ENCODE measurements at places on chromosomes 12 and 14. TPM values are rescaled to one million over a fixed set of nuclear protein-coding genes. Genes with fewer than 3 reads are reported as not detected.
A peak's percentile ranks its signal among the peaks of the same experiment; 100 is the strongest.

GRCh38 chr14:44770201-44770600 is 191.5 kb downstream of the KLHL28 start:
- H3K27me3 ChIP-seq = no peaks in the 10 kb centered on the region
- DNase-seq = no peak
- H3K27ac ChIP-seq = no peak overlapping the region
- no peaks in the 10 kb centered on the region for H3K36me3 ChIP-seq
- no peak overlapping the region for H3K4me3 ChIP-seq
- H3K4me1 ChIP-seq = no peaks in the 10 kb centered on the region

DNA sequence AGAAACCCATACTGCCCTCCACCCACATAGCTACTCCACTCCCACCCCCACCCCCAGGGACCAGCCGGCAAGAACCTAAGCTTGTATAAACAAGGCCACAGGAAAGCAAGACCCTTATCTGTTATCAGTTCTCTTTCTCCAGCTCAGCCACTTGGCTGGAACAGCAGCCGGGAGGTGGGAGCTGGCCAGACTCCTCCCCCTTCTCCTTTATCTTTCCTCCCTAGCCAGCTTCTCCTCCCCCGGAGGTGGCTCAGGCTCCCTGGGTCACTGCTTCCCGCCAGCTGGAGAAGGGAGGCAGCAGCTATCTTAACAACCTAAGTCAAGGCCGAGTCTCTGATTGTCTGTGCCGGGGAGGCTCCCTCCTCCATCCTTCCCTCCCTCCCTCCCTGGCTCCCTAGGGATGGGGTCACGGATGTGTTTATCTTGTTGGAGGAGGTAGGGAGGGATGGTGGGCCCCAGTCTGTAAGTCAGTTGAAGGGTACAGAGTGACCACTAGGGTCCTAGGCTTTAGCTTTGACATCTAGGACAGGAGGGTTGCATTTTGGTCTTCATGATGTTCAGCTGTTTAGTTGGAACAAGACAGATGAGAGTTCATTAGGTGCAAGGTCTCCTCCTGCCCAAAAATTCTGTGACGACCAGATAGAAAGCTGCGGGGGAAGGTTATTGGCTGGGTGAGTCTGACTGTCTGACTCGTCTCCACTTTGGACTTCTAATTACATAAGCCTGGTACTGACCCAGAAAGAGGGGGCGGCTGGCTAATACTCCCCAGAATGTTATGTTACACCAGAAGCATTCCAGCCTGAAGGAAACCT is 29.7 kb downstream of the ZFP36L1 start:
- peak overlapping the region; percentile 73 for H3K27ac ChIP-seq
- no peaks in the 10 kb centered on the region for H3K27me3 ChIP-seq
- no peaks in the 10 kb centered on the region for H3K36me3 ChIP-seq

DNA sequence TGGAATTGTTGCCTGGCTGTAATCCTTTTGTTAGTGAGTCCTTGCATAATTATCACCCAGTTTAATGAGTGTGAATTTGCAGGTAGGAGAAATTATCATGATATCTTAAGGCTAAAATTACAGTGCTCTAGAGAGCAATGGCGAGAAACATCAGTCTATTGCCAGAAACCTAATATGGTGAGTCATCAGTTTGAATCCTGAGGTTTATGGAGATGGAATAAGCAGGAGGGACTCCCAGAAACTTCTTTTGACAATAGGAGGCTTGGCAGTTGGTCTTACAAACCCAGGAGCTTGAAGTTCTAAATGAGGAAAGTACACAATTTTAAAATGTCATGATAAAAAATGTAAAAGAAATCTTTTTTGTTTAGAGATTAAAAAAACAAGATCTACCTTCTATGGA is 31.5 kb upstream of the CRADD start:
- no peak overlapping the region for H3K27ac ChIP-seq
- H3K36me3 ChIP-seq = no peaks in the 10 kb centered on the region
- H3K27me3 ChIP-seq = no peaks in the 10 kb centered on the region
- DNase-seq = no peak
- no peaks in the 10 kb centered on the region for H3K4me1 ChIP-seq

- DNase-seq = no peak
- no peak overlapping the region for H3K27ac ChIP-seq
- H3K36me3 ChIP-seq = no peaks in the 10 kb centered on the region
- H3K4me1 ChIP-seq = no peaks in the 10 kb centered on the region
- H3K27me3 ChIP-seq = no peaks in the 10 kb centered on the region
These were observed 587.1 kb upstream of the ATXN7L3B start for GRCh38 chr12:73950507-73950906.

DNA sequence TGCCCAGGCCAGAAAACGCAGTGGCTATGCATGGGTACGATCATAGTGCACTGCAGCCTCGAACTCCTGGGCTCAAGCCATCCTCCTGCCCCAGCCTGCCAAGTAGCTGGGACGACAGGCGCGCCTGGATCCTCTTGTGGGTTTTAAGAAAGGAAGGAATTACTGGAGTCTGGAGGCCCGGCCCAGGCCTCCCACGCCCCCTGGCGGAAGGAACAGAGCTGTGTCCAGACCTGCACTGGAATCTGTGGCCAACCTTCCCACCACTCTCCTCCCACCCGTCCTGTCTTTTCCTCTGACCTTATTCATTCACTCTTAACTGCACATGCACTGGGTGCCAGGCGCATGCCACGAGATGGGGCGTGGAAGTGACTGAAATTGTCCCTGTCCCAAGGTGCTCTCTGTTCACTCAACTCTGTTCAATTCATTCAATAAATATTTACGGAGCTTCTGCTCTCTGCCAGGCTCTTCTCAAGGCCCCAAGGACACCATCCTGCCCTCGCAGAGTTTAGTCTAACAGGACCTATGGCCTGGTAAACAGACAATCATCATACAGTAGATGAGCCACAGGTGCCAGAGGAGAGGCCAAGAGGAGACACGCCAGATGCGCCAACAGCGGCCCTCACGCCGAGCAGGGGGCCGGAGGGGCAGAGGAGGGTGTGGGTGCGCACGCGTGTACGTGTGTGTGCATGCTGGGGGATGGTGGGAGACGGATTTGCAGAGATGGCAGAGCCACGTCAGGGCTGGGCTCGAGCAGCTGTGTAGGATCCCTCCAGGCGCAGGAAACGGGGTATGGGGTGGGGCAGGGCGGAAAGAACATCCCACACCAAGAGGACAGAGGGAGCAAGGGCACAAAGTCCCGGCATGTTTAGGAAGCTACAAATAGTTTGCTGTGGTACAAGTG is 13.7 kb upstream of the TMEM106C start:
- H3K36me3 ChIP-seq = no peaks in the 10 kb centered on the region
- no peak overlapping the region for H3K4me3 ChIP-seq
- H3K27ac ChIP-seq = no peak overlapping the region
- DNase-seq = no peak

- no peaks in the 10 kb centered on the region for H3K36me3 ChIP-seq
- H3K27ac ChIP-seq = no peak overlapping the region
- no peaks in the 10 kb centered on the region for H3K27me3 ChIP-seq
- no peak for DNase-seq
- no peak overlapping the region for H3K4me3 ChIP-seq
These were observed 7.5 kb downstream of the FOXG1 start for GRCh38 chr14:28773861-28774691.

- H3K4me1 ChIP-seq = peaks cover 52% of the 10 kb centered on the region
- H3K27ac ChIP-seq = no peak overlapping the region
These were observed 735 bp upstream of the VASH1 start for GRCh38 chr14:76760331-76761135.

DNA sequence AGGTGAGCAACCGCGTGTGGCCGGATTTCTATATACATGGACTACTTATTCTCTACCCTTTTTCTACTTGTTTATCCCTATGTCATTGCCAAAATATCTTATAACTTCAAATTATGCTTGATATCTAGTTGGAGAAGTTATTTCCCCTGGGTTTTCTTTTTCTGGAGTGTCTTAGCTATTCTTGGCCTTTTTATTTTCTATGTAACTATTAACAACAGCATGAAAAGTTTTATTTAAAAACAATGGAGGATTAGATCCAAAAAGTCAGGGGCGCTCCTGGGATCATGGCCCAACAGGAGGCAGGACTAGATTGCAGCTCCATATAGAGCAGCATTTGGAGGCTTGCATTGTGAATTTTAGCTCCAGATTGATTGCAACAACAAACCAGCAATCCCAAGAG is 8.6 kb upstream of the STRAP start:
- no peaks in the 10 kb centered on the region for H3K27me3 ChIP-seq
- no peaks in the 10 kb centered on the region for H3K36me3 ChIP-seq
- DNase-seq = no peak
- no peak overlapping the region for H3K4me3 ChIP-seq

- peaks cover 15% of the 10 kb centered on the region for H3K4me1 ChIP-seq
- H3K4me3 ChIP-seq = no peak overlapping the region
These were observed 21.4 kb downstream of the PACS2 start for GRCh38 chr14:105335735-105336476.

DNA sequence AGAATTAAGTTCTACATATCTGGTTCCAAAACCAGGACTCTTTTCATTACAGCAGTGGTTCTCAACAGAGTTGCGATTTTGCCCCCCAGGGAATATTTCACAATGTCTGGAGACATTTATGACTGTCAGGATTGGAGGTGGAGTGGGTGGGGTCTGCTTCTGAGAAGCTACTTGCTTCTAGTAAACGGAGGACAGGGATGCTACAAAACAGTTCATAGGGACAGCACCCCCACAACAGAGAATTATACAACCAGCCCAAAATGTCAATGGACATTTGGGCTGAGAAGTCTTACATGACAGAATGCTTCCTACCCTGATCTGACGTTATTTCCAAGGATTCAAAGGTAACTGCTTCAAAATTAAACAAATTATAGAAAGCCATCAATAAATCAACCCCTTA is 739 bp upstream of the SPATA7 start:
- peaks cover 22% of the 10 kb centered on the region for H3K4me1 ChIP-seq
- peak overlapping the region; percentile 82 for H3K27ac ChIP-seq
- H3K36me3 ChIP-seq = no peaks in the 10 kb centered on the region
- DNase-seq = no peak
- H3K4me3 ChIP-seq = peak overlapping the region; percentile 70
- H3K27me3 ChIP-seq = no peaks in the 10 kb centered on the region

DNA sequence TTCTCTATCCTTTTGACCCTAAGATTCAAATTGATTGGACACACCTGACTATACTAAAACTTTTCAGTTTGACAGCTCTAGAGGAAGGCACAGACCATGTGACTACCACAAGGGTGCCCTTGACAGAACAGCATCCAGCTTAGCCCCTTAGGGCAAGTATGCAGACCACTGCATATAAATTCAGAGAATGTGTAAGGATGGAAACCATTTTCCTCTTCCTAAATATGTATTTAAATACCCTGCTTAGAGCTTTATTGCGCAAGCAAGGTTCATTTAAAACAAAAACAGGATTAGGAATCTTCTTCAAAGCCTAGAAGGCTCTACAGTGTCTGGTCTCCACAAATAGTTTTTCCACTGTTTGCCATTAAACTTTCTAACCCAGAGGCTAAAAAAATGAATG is 202.8 kb downstream of the MED13L start:
- H3K4me1 ChIP-seq = peaks cover 24% of the 10 kb centered on the region
- H3K4me3 ChIP-seq = no peak overlapping the region
- DNase-seq = no peak

- no peak for DNase-seq
- no peak overlapping the region for H3K4me3 ChIP-seq
- no peaks in the 10 kb centered on the region for H3K4me1 ChIP-seq
- H3K36me3 ChIP-seq = no peaks in the 10 kb centered on the region
- no peak overlapping the region for H3K27ac ChIP-seq
These were observed 132.1 kb upstream of the SYT1 start for GRCh38 chr12:78732481-78732880.

- H3K27ac ChIP-seq = no peak overlapping the region
- no peaks in the 10 kb centered on the region for H3K36me3 ChIP-seq
- H3K4me1 ChIP-seq = peaks cover 41% of the 10 kb centered on the region
- no peak overlapping the region for H3K4me3 ChIP-seq
- no peak for DNase-seq
These were observed 2.0 kb upstream of the WNT10B start for GRCh38 chr12:48973531-48973930.

GRCh38 chr12:22979854-22980469 is 355.0 kb downstream of the ETNK1 start:
- no peak overlapping the region for H3K4me3 ChIP-seq
- no peak overlapping the region for H3K27ac ChIP-seq
- DNase-seq = no peak
- H3K36me3 ChIP-seq = no peaks in the 10 kb centered on the region
- H3K27me3 ChIP-seq = no peaks in the 10 kb centered on the region

DNA sequence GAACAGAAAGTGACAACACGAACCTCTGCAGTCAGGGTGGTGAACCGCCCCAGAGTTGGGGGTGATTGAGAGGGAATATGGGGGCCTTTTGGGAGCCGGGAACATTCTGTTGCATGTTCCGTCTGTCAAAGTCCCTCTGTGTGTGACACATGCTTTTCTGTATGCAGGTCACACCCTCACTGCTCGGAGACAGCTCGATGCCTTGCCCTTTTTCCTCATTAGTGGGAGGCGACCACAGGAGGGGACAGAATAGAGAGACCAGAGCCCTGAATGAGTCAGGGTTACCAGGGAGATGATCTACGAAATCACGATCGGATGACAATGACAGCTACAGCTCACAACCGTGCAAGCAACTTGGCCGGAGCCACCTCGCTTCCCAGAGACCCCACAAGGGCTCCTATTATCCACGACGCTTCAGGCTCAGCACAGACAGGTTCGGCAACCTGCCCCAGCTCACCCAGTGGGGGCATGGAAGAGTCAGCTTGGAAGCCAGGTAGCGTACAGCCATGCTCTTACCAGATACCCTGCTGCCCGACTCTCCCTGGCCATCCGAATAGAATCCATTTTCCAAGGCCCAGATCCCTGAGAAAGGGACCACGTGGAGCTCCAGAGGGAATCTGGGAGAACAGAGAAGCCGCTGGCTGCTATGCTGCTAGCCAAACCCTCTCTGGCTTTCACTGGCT is 38.8 kb downstream of the TESC start:
- peaks cover 3% of the 10 kb centered on the region for H3K4me1 ChIP-seq
- no peak overlapping the region for H3K4me3 ChIP-seq
- peak overlapping the region; percentile 21 for H3K27ac ChIP-seq
- no peak for DNase-seq
- no peaks in the 10 kb centered on the region for H3K27me3 ChIP-seq
- no peaks in the 10 kb centered on the region for H3K36me3 ChIP-seq

DNA sequence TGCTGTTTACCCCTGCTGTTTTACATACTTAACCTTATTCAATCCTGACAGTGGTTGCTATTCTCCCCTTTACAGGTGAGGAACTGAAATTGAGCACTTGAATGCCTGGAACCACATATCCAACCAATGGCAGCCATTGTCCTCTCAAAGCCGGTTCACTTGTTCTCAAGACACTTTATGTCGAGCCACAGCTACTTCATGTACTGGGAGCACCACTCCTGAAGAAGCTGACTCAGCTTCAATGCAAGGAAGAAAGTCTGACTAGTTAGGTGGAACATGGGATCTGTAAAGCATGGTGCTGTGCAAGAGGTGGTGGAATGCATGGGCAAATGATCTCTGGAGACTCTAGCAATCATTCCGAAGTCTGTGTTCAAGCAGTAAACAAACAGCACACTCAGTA is 113.9 kb upstream of the CPM start:
- no peaks in the 10 kb centered on the region for H3K4me1 ChIP-seq
- H3K27ac ChIP-seq = no peak overlapping the region
- no peaks in the 10 kb centered on the region for H3K36me3 ChIP-seq
- no peak for DNase-seq

GRCh38 chr12:102009796-102010195 is 52.0 kb downstream of the WASHC3 start:
- no peaks in the 10 kb centered on the region for H3K36me3 ChIP-seq
- no peak overlapping the region for H3K27ac ChIP-seq
- H3K4me3 ChIP-seq = no peak overlapping the region
- H3K4me1 ChIP-seq = no peaks in the 10 kb centered on the region

The CDH24 gene
- total RNA-seq = 5.7 TPM

The KHNYN gene
- 68.9 TPM for total RNA-seq

The DPPA3 gene
- not detected for total RNA-seq

The MDGA2 gene
- total RNA-seq = not detected

The CRADD gene
- total RNA-seq = 22.3 TPM

The MFAP5 gene
- 1.2 TPM for total RNA-seq

The AJUBA gene
- 35.2 TPM for total RNA-seq

The GDF3 gene
- not detected for total RNA-seq

The OS9 gene
- total RNA-seq = 151 TPM
